ENCODE measurements at places on chromosomes 12 and 14.
A peak's percentile ranks its signal among the peaks of the same experiment; 100 is the strongest.

- no peak for DNase-seq
These were observed 35.9 kb upstream of the PZP start for GRCh38 chr12:9243999-9244649.

- no peak for DNase-seq
These were observed 60.6 kb upstream of the GTF2A1 start for GRCh38 chr14:81281332-81281731.

DNA sequence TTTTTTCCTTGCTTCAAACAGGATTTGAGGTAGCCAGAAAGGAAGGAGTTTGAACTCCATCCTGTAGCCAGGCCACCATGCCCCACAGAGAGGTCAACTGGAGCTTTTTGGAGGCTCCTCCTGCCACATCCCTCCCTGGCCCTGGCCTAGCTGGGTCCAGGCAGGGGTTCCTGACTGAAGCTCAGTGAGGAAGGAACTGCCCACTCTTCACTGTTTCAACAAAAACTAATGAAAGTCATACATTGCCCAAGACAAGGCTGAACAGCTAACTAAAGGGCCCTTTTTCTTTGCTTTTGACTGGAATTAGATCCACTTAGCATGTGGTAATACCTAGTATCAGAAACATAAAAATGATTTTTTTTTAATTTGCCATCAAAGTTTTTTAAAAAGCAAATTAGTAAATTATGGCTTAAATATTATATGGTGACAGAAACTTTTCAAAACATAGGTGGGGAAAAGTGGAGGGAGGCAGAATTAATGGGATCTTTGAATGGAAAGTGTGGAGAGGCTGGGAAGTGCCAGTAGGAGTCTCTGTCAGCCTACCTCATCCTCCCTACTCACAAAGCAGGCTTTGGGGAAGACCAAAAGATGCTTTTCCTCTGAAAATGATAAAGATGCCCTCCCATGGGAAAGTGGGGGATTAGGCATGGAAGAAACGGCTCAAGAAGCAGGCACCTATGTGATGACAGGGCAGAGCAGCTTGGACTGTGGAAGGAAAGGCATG, 22.0 kb downstream of the PLEK2 start:
- DNase-seq: no peak

GRCh38 chr14:95026851-95027463, 130.4 kb downstream of the DICER1 start:
- DNase-seq: no peak

- no peak for DNase-seq
These were observed 7.6 kb downstream of the SLC7A8 start for GRCh38 chr14:23175823-23176222.

GRCh38 chr12:65156366-65156841, 13.0 kb upstream of the LEMD3 start:
- DNase-seq: no peak

DNA sequence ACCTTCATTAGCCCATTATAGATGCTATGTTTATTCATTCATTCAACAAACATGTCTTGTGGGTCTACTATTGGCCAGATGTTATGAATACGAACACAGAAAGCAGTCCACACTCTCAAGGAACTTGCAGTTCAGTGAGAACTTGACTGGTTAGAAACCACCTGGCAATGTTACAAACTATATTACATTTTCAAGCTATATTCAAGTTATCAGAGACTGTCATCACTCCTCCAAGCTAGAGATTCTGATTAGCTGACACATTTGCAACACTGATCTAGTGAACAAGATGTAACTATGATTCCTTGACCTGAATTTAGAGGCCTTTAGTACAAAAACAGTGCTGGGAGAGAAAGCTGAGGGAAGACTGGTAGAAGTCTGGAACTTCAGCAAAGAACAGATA, 170.7 kb upstream of the EEA1 start:
- no peak for DNase-seq

DNA sequence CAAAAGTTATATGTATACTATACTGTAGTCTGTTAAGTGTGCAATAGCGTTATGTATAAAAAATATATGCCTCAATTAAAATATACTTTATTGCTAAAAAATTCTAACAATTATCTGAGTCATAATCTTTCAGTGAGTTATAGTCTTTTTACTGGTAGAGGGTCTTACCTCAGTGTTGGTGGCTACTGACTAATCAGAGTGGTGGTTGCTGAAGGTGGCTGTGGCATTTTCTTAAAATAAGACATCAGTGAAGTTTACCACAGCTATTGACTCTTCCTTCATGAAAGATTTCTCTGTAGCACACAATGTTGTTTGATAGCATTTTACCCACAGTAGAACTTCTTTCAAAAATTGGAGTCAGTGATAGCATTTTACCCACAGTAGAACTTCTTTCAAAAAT, 23.4 kb downstream of the POLR3B start:
- no peak for DNase-seq

GRCh38 chr14:34204774-34205173, 253.9 kb upstream of the EGLN3 start:
- no peak for DNase-seq

- DNase-seq: peak; percentile 67
These were observed 4.5 kb upstream of the MIA2 start for GRCh38 chr14:39229222-39229543.

- no peak for DNase-seq
These were observed 70.1 kb upstream of the CRY1 start for GRCh38 chr12:107163413-107163812.

- no peak for DNase-seq
These were observed 188.3 kb upstream of the BCL2L14 start for GRCh38 chr12:11882301-11883019.

GRCh38 chr12:8696442-8697090, 1.2 kb upstream of the RIMKLB start:
- DNase-seq: no peak

- DNase-seq: no peak
These were observed 360.4 kb upstream of the MDGA2 start for GRCh38 chr14:48035836-48036235.

DNA sequence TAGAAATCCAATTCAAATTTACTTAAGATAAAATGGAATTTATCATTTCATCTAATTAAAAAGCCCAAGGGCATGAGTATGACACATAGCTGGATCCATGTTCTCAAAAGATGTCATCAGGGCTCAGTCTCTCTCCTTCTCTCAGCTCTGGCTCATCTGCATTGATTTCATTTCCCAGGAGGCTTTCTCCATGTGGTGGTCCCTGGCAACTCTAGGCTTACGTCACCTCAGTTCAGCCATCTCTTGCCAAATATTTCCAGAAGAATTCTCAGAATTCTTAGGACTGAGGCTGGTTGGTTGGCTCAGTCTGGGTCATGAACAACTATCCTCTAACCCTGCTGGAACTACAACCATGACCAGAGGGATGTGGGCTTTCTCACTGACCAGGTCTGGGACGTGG, 65.3 kb downstream of the FOS start:
- DNase-seq: no peak

GRCh38 chr12:12986775-12987331, 13.2 kb downstream of the HEBP1 start:
- DNase-seq: no peak

- DNase-seq: no peak
These were observed 339.8 kb downstream of the EMP1 start for GRCh38 chr12:13536219-13536910.

GRCh38 chr12:108152170-108152538, 23.1 kb downstream of the WSCD2 start:
- no peak for DNase-seq

- no peak for DNase-seq
These were observed 785 bp upstream of the ACTN1 start for GRCh38 chr14:68979722-68980451.

DNA sequence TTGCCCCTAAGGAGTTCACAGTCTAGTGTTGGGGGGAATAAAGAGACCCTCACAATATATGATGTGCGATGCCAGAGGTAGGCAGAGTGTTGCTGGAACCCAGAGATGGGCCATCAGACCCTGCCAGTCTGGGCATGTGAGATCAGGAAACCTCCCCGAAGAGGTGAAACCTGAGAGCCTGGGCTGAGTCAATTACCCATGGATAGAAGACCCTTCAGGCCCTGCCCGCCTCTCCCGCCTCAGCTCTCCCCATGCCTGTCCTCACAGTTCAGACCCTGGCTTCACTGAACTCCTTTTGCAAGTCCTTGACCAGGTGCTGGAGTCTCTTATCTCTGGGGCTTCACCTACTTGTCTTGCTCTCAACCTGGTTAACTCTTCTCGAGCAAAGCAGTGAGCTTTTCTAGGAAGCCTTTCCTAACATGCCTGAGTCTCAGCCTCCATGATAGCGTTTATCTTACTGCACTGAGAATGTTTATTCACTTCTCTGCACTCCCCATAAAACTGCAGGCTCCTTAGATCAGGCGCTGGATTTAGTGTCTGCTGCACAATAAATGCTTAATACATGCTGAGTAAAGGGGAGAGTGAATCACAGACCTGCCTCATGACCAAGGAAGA, 19.6 kb downstream of the ALDH1L2 start:
- DNase-seq: no peak

DNA sequence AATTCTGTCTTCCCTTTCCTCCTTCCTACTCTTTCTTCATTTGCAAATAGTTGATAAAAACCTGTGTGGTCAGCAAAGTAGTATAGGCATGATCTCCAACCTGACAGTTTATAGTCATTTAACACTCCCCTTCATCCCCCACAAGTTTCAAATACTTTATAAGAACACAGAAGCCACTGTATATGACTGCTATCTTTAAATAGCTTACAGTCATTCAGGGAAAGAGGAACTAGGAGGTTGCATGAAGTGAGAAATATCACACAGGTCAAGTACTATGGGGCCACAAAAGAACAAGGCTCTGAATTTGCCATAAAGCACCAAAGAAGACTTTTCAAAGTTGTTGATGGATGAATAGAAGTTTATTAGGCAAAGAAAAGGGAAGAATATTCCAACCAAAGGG, 431.3 kb downstream of the NPAS3 start:
- DNase-seq: no peak

GRCh38 chr12:1595026-1595561, 713 bp upstream of the FBXL14 start:
- DNase-seq: no peak

- DNase-seq: no peak
These were observed 14.6 kb upstream of the EEA1 start for GRCh38 chr12:92943482-92944250.

GRCh38 chr12:108668063-108668462, 34.4 kb upstream of the SELPLG start:
- DNase-seq: no peak

GRCh38 chr12:24639641-24640040, 309.3 kb downstream of the BCAT1 start:
- DNase-seq: no peak

- peak; percentile 12 for DNase-seq
These were observed 8.2 kb downstream of the GOLT1B start for GRCh38 chr12:21509768-21510167.

- no peak for DNase-seq
These were observed 16.3 kb downstream of the GXYLT1 start for GRCh38 chr12:42128327-42128726.

DNA sequence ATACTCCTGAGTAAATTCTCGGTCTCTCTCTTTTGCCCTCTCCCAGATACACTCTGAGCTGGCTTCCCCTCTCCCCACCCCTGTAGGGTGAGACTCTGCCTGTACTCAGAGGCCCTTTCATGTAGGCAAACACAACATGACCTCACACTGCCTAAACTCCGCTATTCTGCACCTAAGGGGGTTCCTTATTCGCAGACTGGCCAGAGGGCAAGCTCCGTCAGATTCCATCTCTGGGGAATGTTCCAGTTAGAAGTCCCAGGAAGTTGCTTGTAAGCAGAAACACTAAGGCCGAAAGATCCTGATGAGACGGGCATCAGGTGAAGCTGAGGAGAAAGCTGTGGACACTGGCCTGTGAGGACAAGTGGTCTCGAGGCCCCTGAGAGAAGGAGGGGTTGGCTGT, 165.9 kb downstream of the KTN1 start:
- DNase-seq: no peak

GRCh38 chr12:93059925-93060665, 131.0 kb upstream of the EEA1 start:
- no peak for DNase-seq

DNA sequence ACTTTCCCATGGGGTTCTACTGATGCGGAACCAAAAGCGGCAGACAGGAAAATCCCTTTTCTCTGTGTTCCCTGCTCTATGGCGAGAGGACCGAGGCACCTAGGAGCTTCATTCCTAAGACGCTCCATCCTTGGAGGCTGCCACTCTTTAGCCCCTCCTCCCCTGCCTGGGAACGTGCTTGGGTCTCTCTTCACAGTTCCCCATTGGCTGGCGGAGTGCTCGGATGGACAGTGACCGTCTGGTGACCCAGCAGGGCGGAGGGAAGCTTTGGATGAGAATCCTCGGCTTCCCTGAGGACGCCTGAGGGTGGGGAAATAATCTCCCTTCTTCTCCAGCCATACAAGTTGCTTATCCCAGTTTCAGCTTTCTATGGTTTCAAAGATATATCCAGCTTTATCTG, 37.3 kb downstream of the KCNA5 start:
- no peak for DNase-seq

- DNase-seq: no peak
These were observed 17.5 kb upstream of the CCDC63 start for GRCh38 chr12:110829308-110829707.

DNA sequence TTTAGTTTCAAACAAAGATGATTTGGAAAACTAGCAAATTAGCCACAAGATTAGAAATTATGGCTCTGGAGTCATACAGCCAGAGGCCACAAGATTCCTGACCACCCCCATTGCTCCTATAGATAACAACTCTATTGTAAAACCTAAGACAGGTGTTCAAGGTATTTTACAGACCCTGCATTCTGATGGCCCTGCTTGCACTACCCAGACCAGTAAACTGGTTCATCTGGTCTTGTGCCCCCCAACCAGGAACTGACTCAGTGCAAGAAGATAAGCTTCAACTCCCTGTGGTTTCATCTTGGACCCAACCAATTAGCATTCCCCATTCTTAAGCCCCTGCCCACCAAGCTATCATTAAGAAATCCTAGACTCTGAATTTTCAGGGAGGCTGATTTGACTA, 125.0 kb downstream of the CCDC60 start:
- no peak for DNase-seq

DNA sequence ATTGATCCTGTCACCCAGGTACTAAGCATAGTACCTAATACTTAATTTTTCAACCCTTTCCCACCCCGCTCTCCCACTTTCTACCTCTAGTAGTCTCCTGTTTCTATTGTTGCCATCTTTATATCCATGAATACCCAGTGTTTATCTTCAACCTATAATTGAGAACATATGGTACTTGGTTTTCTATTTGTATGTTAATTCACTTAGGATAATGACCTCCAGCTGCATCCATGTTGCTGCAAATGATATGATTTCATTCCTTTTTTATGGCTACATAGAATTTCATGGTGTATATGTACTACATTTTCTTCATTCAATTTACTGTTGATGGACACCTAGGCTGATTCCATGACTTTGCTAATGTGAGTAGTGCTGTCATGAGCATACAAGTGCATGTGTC, 547.3 kb upstream of the NOVA1 start:
- no peak for DNase-seq

DNA sequence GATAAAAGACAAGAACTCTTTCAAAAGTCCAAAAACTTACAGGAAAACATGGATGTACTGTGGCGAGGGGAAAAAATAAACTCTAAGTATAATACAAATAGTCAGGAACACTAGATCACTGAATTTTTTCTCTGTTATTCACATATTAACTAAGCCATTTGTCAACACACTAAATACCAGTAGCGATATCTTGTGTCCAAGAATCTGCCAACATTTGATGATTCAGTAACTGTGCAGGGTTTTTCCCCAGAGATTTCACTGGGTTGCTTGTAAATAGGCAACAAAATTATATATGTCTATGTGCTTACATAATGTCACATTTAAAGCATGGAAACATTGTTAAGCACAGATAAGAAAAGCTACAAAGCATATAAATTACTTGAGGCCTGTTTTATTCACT, 205.9 kb downstream of the KIF21A start:
- DNase-seq: no peak

Measured in activated CD4-positive, alpha-beta T cell treated with anti-CD3 and anti-CD28 coated beads, Interleukin-2, amount 50 U/mL, for 24 hours (primary cell).